Activated CD4-positive, alpha-beta T cell treated with anti-CD3 and anti-CD28 coated beads, Interleukin-2, Interleukin-4, amounts not matched to agents 100 ng/mL and 50 ng/mL, durations not matched to agents 16 hours and 8 hours (primary cell): ENCODE measurements at places on chromosomes 13 and 19.

DNA sequence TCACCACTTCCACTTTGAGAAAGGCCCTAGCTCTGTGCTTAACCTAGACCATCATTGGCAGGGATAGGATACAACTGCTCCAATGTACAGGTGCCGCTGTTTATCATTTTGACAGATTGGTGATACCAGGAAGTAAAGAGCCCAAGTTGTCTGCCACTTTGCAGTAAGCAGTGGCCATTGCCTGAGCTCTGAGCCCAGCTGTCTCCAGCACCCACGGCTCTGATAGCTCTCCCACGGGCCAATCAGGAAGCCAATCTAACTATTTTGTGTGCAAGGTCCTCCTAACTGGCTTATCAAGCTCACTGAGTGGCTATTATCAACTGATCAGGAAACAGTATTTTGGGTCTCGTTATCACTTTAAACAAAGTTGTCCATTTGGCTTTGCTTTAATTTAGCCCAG lies 181.1 kb downstream of the DCT start:
- no peak for DNase-seq

DNA sequence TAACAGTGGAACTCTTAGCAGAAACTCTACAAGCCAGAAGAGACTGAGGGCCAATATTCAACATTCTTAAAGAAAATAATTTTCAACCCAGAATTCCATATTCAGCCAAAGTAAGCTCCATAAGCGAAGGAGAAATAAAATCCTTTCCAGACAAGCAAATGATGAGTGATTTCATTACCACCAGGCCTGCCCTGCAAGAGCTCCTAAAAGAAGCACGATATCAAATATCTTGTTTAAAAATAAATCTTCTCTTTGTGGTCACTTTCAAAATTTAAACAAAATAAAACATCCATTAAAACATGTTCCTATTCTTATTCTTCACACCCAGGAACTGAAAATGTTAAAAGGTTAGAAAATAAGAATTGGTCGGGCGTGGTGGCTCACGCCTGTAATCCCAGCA lies 13.7 kb downstream of the MICU2 start:
- DNase-seq, result no peak

DNA sequence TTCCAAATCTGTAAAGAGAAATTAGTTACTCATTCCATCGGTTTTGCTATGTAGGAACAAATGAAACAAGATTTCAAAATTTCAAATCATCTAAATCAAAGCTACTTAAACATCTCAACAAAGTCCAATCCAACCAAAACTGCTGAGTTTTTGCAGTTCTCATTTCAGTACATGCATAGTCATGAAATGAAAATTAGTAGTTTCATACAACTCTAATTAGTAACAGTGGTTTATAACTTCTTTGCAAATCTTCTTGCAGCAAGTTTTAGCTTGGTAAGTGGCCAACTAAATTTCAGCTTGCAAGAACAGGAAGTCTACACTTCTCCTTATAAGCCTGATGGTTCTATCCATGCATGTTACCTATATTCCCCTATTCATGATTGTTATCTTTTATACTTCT lies 75.6 kb downstream of the SPRY2 start:
- DNase-seq, result no peak

DNA sequence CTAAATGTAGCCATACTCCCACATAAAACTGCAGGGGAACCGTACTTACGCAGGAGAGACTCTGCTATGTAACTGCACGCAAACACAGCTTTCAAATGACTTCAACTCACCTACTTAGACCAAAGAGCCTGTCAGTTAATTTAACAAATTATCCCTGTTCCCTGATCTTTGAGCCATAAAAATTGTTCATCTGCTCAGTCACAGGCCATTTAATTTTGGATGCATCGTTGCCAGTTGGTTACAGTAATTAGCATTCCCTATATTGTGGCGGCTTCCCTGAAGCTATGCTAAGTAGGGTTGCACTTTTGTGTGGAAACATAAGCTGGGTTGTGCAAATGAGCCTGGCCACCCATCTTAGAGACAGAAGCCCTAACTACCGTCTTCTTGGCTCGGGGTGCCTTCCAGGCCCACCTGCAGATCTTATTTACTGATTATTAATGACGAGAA lies 21.2 kb upstream of the OBI1 start:
- no peak for DNase-seq

- DNase-seq, result no peak
Observed at GRCh38 chr19:47475465-47475864, 3.8 kb upstream of the SLC8A2 start.

GRCh38 chr13:26961890-26962615 lies 201.5 kb upstream of the GPR12 start:
- no peak for DNase-seq

GRCh38 chr13:52786766-52787165 lies 47.1 kb upstream of the CNMD start:
- no peak for DNase-seq

DNA sequence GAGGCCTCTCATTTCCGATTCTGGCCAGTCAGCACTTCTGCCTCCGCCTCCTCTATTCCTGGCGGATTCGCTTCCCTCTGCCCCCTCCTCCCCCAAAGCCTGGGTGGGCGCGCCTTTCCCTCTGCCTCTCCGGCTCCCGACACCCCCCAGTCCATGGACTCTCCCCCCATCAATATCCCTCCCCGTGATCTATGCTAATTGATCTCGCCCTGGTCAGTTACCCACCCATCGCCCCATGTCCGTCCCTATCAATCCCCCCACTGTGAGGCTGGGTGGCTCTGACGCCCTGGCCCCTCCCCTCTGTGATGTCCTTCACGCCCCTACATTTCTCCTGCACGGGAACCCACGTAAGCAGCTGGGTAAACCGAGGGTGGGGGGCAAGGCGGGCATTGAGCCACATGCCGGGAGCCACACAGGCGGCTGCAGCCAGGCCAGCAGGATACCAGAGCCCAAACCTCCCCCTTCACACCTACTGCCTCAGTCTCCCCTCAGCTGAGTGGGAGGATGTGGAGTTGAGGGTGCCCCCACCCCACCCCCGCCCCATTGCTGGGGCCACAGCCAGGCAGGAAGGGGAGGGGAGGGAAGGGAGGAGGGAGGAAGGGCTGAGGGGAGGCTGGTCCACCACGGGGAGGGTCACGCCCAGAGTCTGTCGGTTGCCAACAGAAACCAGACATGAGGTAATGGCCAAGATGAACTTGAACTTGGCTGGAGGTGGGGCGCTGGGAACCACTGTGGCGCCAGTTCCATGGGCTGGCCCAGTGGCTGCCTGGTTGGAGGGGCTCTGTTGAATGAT lies 21.0 kb downstream of the SMIM24 start:
- no peak for DNase-seq
